ENCODE measurements at places on chromosomes 5 and 9.

DNA sequence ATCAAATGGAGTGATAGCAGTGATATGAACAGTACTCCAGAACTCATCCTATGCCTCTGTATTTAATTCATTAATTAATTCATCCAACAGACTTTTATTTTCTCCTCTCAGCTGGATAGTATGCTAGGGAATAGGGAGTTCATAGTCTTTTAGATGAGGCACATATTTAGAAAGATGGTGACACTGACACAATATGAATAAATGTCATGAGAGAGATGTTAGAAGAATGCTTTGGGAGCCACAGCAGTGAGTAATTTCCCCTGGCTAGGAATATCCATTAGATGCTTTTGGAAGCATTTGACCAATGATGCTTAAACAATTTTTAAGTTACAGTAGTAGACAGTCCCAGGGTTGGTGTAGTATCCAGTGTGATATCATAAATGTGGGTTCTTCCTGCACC lies 428.7 kb upstream of the SGCD start:
- no peak for DNase-seq

- no peak for DNase-seq
These were observed 49.4 kb downstream of the PLK2 start for GRCh38 chr5:58410441-58410840.

- no peak for DNase-seq
These were observed 32.9 kb upstream of the GPR151 start for GRCh38 chr5:146548781-146549449.

DNA sequence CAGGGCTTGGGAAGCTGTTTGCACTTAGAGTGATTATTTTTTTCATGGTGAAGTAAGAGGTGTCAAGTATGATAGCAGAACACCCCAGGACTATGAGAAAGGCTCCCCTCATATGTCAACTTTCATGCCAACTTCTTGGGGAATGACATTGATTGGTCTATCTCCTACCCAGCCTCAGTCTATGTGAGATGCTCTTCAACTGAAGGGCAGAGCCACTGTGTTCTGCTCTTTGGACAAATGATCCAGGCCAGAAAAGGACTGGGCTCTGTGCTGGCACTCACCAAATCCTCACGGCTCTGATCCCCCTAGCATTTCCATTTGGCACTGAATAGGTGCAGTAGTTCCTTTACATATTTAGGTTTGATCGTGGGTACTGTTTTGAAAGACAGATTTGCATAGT lies 151.1 kb downstream of the DMRT2 start:
- no peak for DNase-seq

DNA sequence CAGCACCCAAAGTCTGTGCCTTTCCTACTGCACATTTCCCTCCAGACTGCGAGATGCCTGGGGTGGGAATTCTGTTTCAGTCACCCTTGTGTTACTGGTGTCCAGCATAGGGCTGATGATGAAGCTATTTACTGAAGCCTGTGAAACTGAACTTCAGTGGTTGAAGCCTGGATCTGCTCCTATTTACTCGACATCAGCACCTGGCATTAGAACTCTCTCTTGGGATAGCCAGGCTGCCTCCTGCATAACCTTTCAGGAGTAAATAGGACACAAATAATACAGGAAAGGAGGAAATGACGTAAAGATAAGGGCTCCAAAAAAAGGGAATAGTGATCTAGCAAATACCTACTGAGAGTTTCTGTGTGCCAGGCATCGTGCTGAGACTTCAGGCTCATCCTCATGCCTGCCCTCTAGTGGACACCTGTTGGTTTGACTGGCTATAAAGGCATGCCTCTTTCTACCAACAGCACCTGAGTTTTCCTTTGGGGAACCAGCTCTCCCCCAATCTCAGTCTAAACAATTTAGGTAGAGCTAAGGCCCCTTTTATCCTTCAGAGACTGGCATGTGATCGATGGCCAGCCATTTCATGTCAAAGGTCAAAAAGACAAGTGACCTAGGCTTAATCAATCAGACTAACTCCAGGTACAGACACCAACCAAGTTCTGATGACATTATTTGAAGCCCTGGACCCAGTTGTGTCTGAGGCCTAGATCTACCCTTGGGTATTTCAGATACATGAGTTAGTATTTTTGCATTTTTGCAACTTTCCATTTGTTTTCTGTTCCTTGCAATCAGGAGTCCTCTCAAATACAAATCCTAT lies 192.1 kb upstream of the TRIM32 start:
- no peak for DNase-seq

DNA sequence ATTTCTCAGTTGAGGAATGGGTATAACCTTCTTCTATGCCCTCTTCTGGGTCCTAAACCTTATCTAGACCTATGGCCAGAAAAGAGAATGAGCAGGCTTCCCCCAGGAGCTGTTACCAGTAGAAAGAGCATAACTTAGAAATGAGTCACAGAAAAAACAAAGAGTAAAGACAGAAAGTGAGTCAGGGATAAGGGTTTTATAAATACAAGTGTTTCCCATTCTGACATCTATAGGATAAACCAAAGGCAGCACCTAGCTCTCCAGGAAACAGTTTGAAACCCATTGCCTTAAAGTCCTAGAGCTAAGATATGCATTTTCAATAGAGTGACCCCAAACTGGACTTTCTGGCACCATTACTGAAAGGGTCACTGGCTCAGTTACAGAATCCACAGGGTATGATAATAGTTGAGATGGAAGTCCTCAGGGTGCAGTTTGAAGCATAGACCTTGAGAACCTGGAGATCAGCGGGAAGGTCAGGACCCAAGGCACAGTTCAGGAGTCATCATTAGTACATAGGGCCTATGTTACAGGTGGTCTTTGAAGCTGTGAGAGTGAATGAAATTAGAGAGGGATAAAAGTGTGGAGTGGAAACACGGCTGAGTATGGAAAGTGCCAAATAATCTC lies 42.7 kb upstream of the LIFR start:
- no peak for DNase-seq

DNA sequence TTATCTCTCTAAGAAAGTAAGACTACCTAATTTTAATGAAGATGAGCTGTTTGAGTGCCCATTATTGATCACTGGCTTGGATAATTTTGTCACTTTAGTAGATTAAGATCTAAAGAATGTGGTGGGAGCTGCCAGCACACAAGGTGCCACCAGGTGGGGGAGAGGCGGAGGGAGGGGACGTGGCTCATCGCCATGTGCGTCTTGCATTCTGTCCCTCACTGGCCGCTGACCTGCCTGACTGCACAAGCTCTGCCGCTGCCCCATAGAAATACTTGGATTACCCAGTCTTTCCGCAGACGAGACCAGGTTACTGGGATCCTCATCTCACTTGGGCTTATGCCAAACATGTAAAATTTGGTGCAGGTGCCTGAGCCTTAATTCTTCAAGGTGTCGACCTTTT lies 37.6 kb downstream of the RHOBTB3 start:
- DNase-seq = no peak

DNA sequence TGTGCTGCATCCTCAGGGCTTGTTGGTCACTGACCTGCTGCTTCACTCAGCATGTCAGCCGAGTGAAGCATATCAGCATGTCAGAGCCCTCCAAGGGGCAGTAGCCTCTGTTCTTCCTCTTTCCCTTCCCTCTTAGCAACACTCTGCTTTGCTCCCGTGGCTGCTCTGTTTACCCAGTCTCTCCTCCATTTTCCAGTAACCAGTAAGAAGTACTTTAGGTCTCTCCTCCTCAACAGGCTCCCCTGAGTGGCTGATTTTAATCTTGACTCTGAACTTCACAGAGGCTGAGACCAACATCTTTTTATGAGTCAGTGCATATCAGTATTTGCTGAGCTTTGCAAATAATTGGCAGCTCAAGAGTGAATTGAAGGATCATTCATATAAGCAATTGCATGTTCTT lies 18.6 kb upstream of the ADRB2 start:
- no peak for DNase-seq

GRCh38 chr9:75671354-75671753 lies 219.1 kb upstream of the PCSK5 start:
- no peak for DNase-seq

GRCh38 chr9:22088717-22089061 lies 79.6 kb upstream of the CDKN2B start:
- DNase-seq = no peak

DNA sequence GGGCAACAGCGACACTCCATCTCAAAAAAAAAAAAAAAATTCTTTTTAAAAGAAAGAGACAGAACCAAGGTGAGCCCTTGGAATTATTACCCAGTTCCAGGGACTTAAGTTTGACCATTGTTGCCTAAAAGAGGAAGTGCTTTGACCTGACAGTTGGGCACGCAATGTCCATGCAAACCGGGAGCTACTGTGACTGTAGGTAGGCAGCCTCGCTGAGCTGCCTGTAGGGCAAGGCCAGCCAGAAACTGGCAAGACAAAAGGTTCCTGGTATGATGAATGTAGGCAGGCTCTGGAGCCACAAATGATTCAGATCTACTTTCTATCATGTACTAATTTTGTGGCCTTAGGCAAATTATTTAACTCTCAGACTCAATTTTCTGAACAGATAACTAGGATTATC lies 334.8 kb upstream of the ZNF462 start:
- no peak for DNase-seq

DNA sequence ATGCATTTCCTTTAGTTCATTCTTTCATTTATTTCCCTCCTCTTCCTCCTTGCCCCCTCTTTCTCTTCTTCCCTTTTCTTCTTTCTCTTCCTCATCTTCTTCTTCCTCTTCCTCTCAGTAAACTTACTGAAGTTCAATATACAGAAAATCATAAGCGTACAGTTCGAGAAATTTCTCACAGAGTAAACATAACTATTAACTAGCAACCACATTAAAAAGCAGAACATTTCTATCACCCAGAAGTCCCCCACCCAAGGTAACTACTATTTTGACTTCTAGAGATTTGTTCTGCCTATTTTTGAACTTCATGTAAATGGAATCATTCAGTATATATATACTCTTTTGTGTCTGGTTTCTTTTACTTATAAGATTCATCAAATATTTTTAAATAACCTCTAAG lies 48.2 kb downstream of the TNFAIP8 start:
- DNase-seq = no peak

DNA sequence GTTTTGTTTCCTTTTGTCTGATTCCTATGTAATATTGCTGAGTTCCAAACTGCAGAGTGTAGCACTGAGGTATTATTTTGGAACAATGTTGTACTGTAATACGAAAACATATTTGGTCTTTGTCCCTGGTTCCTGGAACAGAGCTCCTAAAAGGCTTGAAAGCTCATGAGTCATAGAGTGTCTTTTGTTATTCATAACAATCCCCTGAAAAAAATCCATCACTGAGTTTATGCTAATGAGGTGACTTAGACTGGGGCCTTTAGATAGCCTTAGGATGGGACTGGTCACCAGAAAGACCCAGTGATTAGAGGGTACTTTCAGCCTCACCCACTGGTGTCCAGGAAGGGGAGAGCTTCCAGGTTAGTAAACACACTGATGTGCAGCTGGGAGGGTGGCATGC lies 132.7 kb upstream of the POU5F2 start:
- DNase-seq = no peak

- peak; percentile 98 for DNase-seq
These were observed 545 bp downstream of the CDKN2B-AS1 start for GRCh38 chr9:21995006-21995665.

- no peak for DNase-seq
These were observed 670 bp upstream of the FBP1 start for GRCh38 chr9:94639999-94640376.

- DNase-seq = no peak
These were observed 59.1 kb upstream of the ENTREP1 start for GRCh38 chr9:69265891-69266290.

Measured in spleen (tissue), 13 donors.